ENCODE measurements at places on chromosomes 16 and 17. TPM values are rescaled to one million over a fixed set of nuclear protein-coding genes. Genes with fewer than 3 reads are reported as not detected.

The MEFV gene
- total RNA-seq: not detected

The DHODH gene
- total RNA-seq: 15.5 TPM

The CDH13 gene
- 157 TPM for total RNA-seq

The TMEM100 gene
- 0.16 TPM for total RNA-seq

The NOTUM gene
- not detected for total RNA-seq

The DLX4 gene
- 0.49 TPM for total RNA-seq

The ATP2C2 gene
- total RNA-seq: not detected

The OR2C1 gene
- total RNA-seq: not detected

The PRR29 gene
- total RNA-seq: under 0.01 TPM

The PPP1R1B gene
- total RNA-seq: 0.17 TPM

The TUBB3 gene
- total RNA-seq: 13.3 TPM

The STAT3 gene
- total RNA-seq: 97.1 TPM

The HID1 gene
- 3.8 TPM for total RNA-seq

The FGF11 gene
- 20.2 TPM for total RNA-seq

The NAT9 gene
- 24.7 TPM for total RNA-seq
